ENCODE measurements at places on chromosomes 7 and 10. TPM values are rescaled to one million over a fixed set of nuclear protein-coding genes. Genes with fewer than 3 reads are reported as not detected.

DNA sequence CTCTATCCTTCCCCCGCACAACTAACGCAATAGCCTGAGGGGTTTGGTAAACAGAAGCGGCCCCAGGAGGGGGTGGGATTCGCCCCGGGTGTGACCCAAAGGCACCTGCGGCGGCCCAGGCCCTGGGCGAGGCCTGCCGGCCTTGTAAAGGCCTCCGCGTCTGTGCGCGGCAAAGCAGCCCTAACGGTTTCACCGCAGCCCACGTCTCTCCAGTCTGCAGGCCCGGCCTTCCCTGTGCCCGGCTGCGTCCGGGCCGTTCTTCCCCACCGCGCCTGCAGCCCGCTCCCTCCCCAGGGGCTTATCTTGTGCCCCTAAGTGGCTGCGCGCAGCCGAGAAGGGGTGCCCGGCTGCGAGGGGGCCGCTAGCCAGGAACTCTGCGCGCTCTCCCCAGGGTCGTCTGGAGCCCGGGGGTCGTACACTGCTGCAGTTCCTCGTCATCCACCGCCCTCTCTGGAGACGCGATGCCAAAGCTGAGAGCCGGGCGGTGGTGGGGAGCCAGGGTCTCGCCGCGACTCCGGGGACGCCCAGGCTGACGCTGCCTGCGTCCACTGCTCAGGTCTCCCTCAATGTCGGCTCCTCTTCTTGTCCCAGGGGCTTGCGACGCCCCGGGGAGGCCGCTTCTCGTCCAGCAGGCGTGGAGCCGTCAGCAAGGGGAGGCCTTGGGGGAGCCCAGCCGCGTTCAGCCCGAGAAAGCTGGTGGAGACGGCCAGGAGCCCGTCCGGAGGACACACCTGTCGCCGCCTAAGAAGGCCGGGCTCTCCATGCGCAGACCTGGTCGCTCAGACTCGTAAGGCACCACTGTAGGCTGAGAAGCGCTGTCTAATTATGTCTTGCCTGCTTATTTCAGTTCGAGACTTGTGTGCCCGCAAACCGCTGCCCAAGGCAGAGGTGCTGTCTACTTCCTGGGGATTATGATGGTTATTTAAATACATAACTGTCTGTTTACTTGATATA lies 132.3 kb downstream of the SPAG6 start:
- peak; percentile 60 for DNase-seq

DNA sequence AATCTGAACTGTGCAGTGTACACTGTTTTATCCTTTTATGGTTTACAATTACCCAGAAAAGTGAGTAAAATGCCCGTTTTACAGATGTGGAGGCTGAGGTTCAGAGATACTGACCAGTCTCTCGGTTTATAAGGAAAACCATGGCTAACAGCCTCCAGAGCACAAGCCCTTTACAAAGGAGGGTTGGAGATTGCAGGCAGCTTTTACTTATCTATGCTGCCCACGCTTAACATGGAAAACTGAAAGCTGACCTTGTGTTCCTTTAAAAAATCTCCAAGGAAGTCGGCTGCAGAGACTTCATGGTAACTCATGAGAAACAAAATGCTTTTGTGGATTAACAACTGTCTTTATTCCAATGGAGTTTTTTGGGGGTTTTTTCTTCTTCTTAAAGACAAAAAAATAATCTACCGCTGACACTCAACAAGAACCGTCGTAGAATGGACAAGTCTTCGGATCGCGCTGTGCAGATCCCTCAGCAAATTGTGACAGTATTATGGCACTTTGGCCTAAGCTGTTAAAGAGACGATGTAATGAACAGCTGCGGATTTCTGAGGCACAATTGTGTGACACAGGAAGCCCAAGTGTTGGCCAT lies 654 bp upstream of the SLF2 start:
- no peak for DNase-seq

DNA sequence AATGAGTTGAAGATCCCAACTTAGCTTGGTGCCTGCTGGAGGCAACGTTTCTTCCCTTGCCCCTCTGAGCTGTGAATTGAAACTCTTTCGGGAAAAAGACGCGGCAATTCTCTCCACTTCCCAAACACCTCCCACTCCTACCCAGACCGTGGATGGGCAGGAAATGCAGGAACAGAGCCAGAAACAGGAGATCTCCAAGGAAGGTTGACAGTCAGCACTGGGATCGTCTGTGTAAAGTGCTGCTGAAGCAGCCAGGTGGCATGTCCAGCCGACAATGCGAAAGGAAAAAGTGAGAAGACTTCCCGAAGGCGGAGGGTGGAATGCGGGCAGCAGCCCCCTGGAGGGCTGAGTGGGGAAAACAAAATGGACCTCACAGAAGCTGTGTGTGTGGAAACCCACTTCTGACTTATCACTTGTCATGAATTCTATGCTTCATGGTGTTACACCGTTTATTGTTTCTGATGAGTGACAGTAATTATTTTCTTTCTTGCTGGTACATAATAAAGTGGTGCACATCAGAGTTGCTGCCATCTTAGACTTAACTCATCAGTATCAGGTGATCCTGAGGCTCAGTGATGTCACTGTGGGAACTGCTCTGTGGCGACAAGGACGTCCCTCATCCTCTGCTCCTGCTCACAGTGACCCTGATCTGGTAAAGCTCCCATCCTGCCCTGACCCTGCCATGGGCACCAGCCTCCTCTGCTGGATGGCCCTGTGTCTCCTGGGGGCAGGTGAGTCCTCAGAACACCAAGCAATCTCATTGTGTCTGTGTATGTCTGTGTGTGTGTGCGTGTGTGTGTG lies 220.5 kb upstream of the PRSS1 start:
- no peak for DNase-seq

- DNase-seq = peak; percentile 77
These were observed 242.8 kb downstream of the ELFN1 start for GRCh38 chr7:1912593-1913465.

DNA sequence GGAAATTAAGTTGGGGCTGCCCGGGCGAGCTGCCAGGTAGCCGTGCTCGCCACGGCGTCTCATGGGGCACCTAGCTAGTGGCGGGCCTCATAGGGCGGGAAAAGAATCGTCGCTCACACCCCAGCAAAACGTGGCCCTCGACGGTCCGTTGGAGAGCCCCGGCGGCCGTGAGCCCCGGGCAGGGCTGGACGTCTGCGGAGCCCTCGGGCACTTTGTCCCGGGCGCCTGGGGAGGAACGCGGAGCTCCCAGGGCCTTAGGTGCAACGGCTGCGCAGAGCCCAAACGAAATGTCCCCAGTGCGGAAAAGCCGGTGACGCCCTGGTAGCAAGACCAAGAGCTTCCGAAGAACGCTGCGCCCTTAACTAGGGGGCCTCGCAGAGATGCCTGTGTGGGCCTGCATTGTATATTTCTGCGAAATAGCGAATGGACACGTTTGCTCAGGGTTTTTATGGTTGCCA lies 866 bp upstream of the SFMBT2 start:
- DNase-seq = peak; percentile 45

DNA sequence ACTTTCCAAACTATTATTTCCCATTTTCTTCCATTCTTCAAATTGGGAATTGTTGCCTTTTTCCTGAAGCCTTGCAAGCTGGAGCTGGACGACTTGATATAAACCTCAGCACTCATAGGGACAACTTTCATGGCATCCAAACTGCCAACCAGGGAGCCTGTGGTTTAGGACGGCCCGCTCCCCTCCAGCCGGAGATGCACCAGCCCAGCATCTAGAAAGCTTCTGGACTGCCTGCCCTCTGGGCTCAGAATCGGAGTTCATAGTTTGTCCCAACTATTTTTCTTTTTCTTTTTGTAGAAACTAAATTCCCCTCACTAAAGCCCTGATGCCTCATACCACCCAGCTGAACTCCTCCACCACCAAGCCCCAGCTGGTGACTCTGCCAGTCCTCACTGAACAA lies 200.3 kb downstream of the DNAJB6 start:
- no peak for DNase-seq

DNA sequence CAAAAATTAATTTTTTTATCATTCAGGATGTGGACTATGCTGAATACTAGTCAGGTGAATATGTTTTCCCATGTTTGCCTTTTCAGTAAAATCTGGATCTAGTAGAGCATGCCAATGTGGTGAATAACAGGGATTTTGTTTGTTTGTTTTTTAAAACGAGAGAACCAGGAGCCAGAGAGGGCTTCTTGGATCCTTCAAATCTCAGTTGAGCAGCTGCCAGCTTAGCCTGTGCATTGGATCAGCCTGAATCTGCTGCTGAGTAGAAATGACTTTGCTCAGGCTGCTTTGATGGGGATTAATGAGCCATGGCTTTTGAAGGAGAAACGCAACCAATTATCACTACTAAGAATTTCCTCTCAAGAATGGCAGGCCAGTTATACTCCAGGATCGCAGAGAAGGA lies 493.8 kb downstream of the ARL4A start:
- peak; percentile 85 for DNase-seq

DNA sequence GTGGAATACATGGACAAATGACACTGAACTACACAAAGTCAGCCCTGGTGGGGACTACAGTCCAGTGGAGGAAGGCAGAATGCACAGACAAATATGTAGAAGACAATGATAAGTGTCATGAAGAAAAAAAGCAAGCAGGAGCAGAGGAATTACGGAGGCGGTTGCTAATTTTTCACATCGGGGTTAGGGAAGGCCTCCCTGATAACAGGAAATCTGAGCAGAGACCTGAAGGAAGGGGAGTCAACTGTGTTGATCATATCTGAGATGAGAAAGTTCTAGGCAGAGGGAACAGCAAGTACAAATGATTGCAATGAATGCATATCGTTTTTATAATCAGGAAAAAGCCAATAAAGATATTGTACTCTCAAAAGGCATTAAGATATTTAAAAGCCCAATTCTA lies 14.0 kb downstream of the KIAA1549 start:
- DNase-seq = no peak

- DNase-seq = no peak
These were observed 61.6 kb upstream of the KCNMA1 start for GRCh38 chr10:77699080-77699645.

DNA sequence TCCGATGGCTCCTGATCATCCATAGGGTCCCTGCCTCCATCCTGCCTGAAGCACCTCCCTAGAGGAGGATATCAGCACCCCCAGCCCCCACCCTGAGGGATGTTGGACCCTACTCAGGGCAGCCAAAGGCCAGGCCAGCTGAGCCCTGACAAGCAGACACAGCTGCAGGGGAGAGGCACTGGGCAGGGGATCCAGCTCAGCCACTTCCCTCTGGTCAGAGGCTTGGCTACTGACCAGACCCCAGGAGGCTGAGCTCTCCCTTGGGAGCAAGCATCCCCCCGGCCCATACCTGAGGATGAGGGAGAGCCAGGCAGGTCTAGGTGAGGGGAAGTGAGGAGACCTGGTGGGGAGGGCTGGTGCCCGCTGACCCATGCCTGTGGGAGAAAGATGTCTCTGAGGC lies 6.6 kb downstream of the LDB3 start:
- DNase-seq = no peak

DNA sequence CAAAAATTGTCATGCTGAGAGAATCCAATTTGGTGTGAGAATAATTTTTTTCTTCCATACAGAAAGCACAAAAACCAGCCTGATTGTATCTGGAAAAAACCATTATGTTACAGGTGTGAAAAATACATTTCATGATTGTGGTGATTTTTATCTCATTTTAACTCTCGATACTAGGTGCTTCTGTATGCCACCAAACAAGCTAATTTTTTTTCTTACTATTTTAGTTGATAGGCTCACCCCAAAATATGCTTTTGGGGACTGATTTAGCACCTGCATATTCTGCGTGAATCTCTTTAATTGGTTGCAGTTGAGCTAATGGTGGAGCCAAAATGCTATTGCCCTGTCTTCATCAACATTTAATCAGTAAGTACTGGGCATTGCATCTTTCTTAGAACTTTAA lies 1.9 kb downstream of the DMTF1 start:
- DNase-seq = no peak

GRCh38 chr7:24325708-24326107 lies 41.7 kb downstream of the NPY start:
- DNase-seq = no peak

DNA sequence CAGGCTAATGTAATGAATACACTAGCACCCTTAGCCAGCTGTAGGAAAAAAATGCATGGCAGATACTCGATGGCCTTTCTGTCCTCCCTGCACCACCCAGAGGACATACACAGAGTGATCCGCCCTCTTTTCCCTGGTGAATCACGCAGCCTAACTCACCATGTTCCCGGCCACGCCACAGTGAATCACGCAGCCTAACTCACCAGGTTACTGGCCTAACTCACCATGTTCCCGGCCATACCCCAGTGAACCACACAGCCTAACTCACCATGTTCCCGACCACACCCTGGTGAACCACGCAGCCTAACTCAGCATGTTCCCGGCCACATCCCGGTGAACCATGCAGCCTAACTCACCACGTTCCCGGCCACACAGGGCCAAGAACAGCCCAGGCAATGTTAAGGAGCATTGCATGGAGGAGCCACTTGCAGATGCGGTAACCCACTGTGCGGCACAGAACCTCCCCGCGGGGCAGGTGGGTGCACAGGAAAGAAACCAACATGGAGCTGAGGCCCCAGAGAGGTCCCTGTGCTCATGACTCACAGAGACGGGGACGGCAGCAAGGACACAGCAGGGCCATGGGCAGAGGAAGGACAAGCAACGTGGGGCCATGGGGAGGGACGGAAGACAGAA lies 508.5 kb downstream of the DNAJB6 start:
- DNase-seq = no peak

GRCh38 chr10:119061352-119061751 lies 19.3 kb downstream of the EIF3A start:
- no peak for DNase-seq

DNA sequence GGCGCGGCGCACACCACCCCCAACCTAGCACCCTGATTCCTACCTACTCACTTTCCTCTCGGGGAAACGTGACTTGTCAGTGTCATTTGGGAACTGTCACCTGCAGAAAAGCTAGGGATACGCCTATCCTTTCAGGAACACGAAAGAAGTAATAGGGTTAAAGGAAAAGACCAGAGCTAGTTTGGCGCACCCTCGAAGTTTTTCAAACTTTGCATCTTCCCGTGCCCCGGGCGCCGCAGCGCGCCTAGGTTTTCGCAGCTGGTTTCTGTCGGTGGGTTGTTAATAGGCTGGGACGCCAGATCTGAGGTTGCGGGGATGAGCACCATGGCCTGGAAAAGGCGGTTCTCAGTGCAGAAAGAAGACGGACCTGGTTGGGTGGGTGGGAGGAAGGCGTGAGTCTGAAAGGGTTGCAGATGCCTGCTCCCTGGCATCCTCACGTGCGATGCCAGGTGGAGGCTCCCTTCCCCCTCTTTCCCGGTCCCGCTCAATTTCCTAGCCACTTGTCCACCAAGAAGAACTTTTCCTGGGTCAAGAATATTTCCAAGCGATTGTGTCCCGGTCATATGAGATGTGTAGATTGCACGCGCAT lies 568 bp upstream of the MEOX2 start:
- DNase-seq = peak; percentile 25

The KCNIP2 gene
- polyA plus RNA-seq = 14.2 TPM

The HPSE2 gene
- 4.5 TPM for polyA plus RNA-seq

The SLC13A4 gene
- polyA plus RNA-seq = 7.1 TPM

The SPRN gene
- 9.2 TPM for polyA plus RNA-seq

The MYL7 gene
- polyA plus RNA-seq = not detected

The GRID2IP gene
- 0.25 TPM for polyA plus RNA-seq

The VAX1 gene
- polyA plus RNA-seq = 0.48 TPM

The CAV1 gene
- polyA plus RNA-seq = 7.7 TPM
